A549 treated with Mapracorat at 1 μM for 4 hours (cell line): ENCODE measurements at places on chromosomes 1 and 21. TPM values are rescaled to one million over a fixed set of nuclear protein-coding genes. Genes with fewer than 3 reads are reported as not detected.

Gene UTS2
- total RNA-seq = not detected in 5 replicates

Gene GUCA2A
- not detected in 5 replicates for total RNA-seq

Gene NKAIN1
- 0.92 to 1.4 TPM (median 1.1 TPM) in 5 replicates for total RNA-seq

Gene JAM2
- not detected in 5 replicates for total RNA-seq

Gene HENMT1
- total RNA-seq = 3.9 to 5.3 TPM (median 4.3 TPM) in 5 replicates

Gene OPRD1
- total RNA-seq = 0.01 to 0.02 TPM (median 0.02 TPM) in 4 of 5 replicates, not detected in the other

Gene NCAM2
- not detected in 5 replicates for total RNA-seq

Gene S100A14
- total RNA-seq = 0.24 to 0.73 TPM (median 0.38 TPM) in 5 replicates

Gene CSMD2
- not detected in 5 replicates for total RNA-seq

Gene SLC6A17
- total RNA-seq = 4.1 to 5.9 TPM (median 5.6 TPM) in 5 replicates

Gene RGS4
- not detected in 5 replicates for total RNA-seq
